ENCODE measurements at places on chromosomes 3 and 15.

- DNase-seq, result no peak
Observed at GRCh38 chr15:25776071-25776746, 86.9 kb downstream of the ATP10A start.

- no peak for DNase-seq
Observed at GRCh38 chr3:122929188-122930062, 98.1 kb downstream of the SEMA5B start.

- no peak for DNase-seq
Observed at GRCh38 chr3:55875113-55875512, 388.0 kb upstream of the WNT5A start.

DNA sequence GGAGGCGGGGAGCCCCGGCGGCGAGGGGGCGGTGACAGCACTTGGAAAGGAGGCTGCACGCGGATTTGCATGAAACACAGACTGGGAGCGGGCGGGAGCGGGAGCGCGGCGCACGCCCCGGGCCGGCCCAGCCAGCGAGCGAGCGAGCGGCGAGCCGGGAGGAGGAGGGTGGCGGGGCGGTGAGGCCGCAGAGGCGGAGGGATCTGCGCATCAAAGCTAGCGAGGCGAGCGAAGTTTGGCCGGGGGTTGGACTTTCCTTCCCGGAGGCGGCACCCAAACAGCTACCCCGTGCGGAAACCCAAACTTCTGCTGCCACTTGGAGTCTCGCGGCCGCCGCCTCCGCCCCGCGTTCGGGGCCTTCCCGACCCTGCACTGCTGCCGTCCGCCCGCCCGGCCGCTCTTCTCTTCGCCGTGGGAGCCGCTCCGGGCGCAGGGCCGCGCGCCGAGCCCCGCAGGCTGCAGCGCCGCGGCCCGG lies at the start of gene SMAD3:
SMAD3 (plus strand) TSS at position 72 of the 475 bp plus-strand sequence. CDS start 553 bp downstream, outside the sequence.
- peak; percentile 57 for DNase-seq

GRCh38 chr15:52730173-52730572 lies 51.0 kb upstream of the ATOSA start:
- no peak for DNase-seq

DNA sequence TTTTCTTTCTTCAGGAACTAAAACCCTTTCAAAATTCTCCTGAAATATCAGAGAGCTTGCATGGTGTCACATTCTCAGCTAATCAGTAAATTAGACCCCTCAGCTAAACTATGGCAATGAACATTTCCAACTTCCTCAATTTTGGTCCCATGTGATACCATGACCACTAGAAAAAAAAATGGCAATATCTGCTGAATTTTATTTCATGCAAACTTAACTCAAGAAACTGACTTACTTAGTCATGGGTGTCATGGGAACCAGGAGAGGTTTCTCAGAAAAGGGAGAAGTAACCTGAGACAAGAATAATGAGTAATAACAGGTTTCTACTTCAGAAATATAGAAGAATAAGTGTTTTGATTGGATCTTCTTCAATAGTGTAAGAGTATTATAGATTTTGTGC lies 784.6 kb upstream of the ALCAM start:
- no peak for DNase-seq

DNA sequence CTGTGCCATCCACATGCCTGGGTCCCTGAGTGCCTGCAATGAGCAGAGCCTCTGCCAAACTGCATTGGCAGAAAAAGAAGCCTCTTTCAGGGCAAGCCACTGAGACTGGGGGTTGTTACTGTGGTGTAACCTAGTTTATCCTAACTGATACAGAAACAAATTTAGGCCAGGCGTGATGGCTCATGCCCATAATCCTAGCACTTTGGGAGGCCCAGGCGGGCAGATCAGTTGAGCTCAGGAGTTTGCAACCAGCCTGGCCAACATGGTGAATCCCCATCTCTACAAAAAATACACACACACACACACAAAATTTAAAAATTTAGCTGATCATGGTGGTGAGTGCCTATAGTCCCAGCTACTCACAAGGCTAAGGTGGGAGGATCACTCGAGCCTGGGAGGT lies 221.6 kb downstream of the TBC1D2B start:
- DNase-seq, result no peak

- DNase-seq, result no peak
Observed at GRCh38 chr15:78620527-78621421, at the start of gene CHRNA3. CHRNA3 (minus strand) TSS chr15:78620996; CDS start chr15:78620794, 202 bp downstream.

- no peak for DNase-seq
Observed at GRCh38 chr3:190178779-190179178, 58.1 kb upstream of the P3H2 start.

GRCh38 chr3:11563865-11564185 lies 79.9 kb downstream of the VGLL4 start:
- no peak for DNase-seq

GRCh38 chr3:48743773-48744172 lies 26.8 kb upstream of the IP6K2 start:
- DNase-seq, result no peak

GRCh38 chr15:37102305-37103162 lies 2.2 kb upstream of the MEIS2 start:
- no peak for DNase-seq

GRCh38 chr15:20356444-20356910 lies 185.1 kb downstream of the GOLGA6L6 start:
- peak; percentile 54 for DNase-seq

DNA sequence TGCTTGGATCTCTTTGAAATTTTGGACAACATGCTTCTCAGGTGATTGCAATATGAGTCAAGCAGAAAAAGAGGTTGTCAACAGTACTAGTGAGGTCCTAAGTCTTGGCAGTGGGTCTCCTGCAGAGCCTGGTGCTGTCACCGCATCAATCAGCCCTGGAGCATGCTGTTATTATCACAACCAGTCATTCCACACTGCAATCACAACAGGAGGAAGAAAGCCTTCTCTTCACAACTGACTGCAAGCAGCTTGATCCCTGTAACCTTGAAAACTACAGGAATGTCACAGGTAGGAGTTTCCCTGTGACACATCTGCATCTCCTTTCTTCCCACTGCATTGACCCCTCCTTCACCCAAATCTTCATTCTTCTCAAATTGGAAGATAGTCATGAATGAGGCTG lies 451.1 kb upstream of the ATP11B start:
- DNase-seq, result no peak

- DNase-seq, result no peak
Observed at GRCh38 chr3:45617430-45618080, 23.0 kb downstream of the LIMD1 start.

DNA sequence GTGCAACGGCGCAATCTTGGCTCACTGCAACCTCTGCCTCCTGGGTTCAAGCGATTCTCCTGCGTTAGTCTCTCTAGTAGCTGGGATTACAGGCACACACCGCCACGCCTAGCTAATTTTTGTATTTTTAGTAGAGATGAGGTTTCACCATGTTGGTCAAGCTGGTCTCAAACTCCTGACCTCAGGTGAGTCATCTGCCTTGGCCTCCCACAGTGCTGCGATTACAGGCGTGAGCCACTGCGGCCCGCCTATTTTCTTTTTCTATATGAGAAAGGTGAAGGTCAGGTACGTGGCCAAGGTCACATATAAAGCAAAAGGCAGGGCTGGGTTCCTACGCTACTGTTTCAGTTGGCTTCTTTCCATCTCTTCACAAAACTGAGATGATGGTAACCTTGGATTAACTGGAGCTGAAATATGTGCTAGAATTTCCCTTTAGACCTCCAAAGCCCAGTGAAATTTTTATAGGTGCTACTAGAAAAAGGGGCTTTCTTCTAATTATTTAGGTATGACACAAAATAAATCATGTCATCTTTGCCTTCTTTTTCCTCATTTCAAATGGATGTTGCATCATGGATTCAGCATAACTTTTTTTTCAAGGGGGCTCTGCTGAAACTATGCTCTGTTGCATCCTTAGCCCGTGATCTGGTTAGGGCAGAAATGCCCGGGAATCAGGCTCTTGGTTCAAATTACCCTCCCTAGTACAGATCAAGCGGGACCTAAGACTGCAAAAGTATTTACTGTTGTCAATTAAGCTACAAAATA lies 68.5 kb downstream of the MYO1E start:
- no peak for DNase-seq
